ENCODE measurements at places on chromosomes 5 and 9. TPM values are rescaled to one million over a fixed set of nuclear protein-coding genes. Genes with fewer than 3 reads are reported as not detected.

Gene KCNT1
- total RNA-seq, result 0.39 TPM

Gene GALNT10
- total RNA-seq, result 41.2 TPM

Gene ANKDD1B
- 1.2 TPM for total RNA-seq

Gene POLK
- 57.9 TPM for total RNA-seq

Gene ANKRD18A
- 0.42 TPM for total RNA-seq

Gene UNC13B
- 28.0 TPM for total RNA-seq

Gene SMC5
- 23.3 TPM for total RNA-seq

Gene GABRB2
- 0.39 TPM for total RNA-seq

Gene PCDHA9
- total RNA-seq, result 0.44 TPM

Gene CCL28
- total RNA-seq, result 6.9 TPM

Gene IFNA2
- not detected for total RNA-seq

Gene SELENOP
- 965 TPM for total RNA-seq

Gene CDHR2
- not detected for total RNA-seq

Gene CEL
- total RNA-seq, result 2.4 TPM

Gene NR2F1-AS1
- total RNA-seq, result 13.5 TPM

Gene PCDHGC5
- 3.6 TPM for total RNA-seq

Gene C1QTNF2
- total RNA-seq, result 1.5 TPM

Gene IL3
- total RNA-seq, result not detected

Gene GPR151
- not detected for total RNA-seq

Gene HTR1A
- not detected for total RNA-seq

Gene MAP1B
- total RNA-seq, result 587 TPM

Gene PFN3
- total RNA-seq, result not detected

Gene ENTPD8
- not detected for total RNA-seq

Gene SLF1
- total RNA-seq, result 6.9 TPM

Gene TMEM215
- total RNA-seq, result 18.6 TPM

Gene PCDHB3
- 4.5 TPM for total RNA-seq

Gene FGF10
- 9.2 TPM for total RNA-seq

Gene OR1K1
- not detected for total RNA-seq

Gene RIMOC1
- total RNA-seq, result 17.2 TPM
